ENCODE measurements at places on chromosomes 2 and 18.
A peak's percentile ranks its signal among the peaks of the same experiment; 100 is the strongest.

DNA sequence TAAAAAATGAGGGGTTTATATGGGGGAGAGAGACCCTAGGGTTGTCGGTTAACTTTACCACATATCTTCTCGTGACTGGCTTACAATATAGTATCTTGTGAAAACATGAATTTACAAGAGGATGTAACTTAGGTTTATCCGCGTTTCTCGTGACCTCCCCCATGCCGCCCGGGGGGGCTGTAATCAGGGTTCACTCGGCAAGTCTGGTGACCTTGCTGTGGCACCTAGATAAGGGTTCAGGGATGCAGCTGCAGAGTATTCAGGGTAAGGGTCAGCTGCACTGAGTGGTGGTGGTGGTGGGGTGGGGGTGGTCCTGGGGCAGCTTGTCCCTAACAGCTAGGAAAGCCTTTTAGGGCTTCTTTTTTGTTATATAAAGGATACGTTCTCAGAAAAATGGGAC lies 112.3 kb downstream of the LYPD1 start:
- no peak for DNase-seq

DNA sequence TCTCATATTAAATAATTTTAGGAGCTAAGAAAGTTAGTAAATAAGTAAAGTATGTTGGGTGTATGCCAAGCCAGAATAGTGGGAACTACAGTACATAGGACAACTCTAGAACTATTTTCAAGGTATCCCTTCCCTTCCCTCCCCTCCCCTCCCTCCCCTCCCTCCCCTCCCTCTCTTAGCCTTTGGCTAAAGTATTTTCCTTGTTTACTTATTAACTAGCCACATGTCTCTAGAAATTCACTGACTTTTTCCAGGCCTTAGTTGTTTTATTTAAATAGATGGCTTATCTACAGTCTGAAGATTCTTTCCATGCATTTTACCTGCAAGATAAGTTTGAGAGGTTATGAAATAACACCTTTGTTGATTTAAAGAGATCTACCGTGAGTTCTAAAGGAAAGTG lies 402.1 kb downstream of the PARD3B start:
- no peak for DNase-seq

- DNase-seq: no peak
Measured at GRCh38 chr2:84417453-84418145, 41.5 kb downstream of the SUCLG1 start.

- DNase-seq: no peak
Measured at GRCh38 chr18:62490967-62491695, 31.7 kb upstream of the ZCCHC2 start.

- no peak for DNase-seq
Measured at GRCh38 chr2:16202266-16203020, 262.1 kb downstream of the MYCN start.

- no peak for DNase-seq
Measured at GRCh38 chr18:572091-572830, 7.9 kb upstream of the CETN1 start.

DNA sequence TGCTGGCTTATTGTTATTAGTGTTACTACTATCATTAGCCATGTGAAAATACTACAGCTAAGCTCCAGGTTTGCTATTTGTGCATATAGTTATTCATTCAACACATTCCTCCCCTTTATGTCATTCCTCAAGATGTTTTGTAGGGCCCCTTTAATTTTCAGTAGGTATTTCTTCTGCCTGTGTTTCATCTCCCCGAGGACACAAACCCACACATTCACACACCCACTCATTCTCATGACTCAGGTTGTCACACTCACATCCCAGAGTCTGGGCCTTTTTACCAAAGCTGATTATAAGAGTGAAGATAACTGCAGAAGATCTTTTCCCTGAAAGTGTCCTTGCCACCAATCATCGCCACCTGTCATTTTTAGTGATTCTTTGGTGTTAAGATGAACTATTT lies 68.6 kb upstream of the SPOPL start:
- DNase-seq: no peak

DNA sequence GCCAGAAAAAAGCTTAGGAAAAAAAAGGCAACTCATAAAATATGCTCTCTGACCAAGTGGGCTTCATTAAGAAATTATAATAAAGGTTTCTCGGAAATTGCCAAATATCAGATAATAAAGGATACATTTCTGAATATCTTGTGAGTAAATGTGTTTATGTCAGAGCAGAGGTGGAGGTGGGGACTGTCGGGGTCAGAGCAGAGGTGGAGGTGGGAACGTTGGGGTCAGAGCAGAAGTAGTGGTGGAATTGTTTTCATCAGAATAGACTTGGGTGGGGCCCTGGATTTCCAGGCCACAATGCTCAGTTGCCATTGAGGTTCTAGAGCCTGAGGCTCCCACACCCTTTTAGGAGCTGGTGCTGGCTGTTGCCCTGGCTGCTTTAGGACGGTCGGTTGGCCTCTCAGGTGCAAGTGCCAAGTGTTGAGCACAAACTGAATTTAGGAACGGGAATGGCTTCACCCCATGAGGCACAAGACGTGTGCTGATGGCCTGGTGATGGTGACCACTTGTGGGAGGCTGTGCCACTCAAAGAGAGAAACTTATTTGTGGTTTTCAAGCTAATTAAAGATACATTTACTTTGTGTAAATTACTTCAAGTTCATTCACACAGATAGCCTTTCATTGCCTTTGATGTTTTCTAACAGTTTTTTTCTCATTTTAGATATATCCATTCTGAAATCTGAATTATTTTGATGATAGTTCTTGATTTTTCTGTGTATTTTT lies 131.5 kb downstream of the ATP9B start:
- DNase-seq: peak; percentile 69

DNA sequence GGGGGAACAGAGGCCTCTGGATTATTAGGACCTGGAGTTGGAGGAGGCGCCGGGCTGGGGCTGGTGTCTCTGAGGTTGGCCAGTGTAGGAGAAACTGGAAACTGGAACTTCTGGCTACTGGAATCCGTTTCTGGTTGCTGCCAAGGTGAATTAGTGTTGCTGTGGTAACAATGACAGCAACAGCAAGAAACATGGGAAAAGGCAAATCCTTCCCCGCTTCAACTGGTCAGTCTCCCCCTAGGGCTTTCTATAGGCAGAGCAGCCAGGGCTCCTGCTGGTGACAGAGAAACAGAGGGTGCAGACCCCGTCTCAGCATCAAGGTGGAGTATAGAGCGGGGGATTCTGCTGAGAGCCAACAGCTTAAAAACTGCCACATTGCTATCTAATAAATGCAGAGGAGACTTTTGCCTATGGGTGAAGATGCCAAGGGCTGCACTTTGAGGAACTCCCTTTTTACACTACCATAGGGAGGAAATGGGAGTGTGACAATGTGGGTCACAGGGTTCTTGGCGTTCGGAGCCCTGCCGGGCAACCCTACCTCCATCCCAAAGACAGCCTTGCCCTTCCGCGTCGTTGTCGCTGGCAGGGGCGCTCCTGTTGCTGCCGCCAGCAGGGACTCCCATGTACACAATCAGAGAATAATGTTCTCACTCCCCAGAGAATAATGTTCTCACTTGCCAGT lies 81.4 kb upstream of the CABLES1 start:
- DNase-seq: no peak

- DNase-seq: no peak
Measured at GRCh38 chr2:158575051-158575635, 118.4 kb downstream of the PKP4 start.

DNA sequence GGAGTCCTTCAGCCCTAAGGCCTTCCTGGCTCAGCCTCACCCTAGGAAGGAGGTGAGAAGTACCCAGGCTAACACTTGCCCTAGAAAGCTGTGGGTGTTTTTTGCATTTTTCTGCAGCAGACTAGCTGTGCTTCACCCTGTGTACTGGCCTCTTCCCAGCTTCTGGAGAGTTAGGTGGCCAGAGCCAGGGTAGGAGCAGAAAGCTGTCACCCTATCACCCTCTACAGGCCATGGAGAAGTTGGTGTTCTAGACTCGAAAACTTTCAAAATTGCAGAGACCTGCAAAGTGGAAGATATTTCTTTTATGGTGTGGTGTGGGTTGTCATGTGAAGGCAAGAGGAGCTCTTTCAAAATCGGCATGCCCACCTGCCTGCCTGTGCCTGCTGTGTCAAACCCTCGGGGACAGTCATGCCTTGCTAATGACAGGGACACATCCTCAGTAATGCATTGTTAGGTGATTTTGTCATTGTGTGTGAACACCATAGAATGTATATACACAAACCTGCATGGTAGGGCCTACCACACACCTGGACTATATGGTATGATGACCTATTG lies 29.8 kb downstream of the EHD3 start:
- DNase-seq: no peak

GRCh38 chr2:60861736-60862135 lies 19.6 kb upstream of the REL start:
- no peak for DNase-seq

GRCh38 chr18:76274468-76275289 lies 220.4 kb downstream of the ZNF516 start:
- no peak for DNase-seq

DNA sequence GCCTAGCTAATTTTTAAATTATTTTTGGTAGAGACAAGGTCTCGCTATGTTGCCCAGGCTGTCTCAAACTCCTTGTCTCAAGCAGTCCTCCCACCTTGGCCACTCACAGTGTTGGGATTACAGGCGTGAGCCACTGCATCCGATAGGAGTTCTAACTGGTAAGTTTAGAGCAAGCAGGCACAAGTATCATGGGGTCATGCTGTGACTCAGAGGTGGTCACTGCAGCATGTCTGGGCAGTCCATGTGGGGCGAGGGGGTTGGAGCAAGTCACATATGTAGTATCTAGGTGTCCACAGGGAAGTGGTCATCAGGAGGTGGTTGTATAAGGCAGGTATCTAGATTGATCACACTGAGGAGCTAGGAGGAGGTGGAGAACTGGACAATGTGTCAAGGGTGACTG lies 22.7 kb upstream of the STARD7 start:
- DNase-seq: no peak

GRCh38 chr2:120291401-120292311 lies 39.0 kb downstream of the RALB start:
- no peak for DNase-seq

GRCh38 chr2:19683556-19683955 lies 218.2 kb downstream of the TTC32 start:
- no peak for DNase-seq

DNA sequence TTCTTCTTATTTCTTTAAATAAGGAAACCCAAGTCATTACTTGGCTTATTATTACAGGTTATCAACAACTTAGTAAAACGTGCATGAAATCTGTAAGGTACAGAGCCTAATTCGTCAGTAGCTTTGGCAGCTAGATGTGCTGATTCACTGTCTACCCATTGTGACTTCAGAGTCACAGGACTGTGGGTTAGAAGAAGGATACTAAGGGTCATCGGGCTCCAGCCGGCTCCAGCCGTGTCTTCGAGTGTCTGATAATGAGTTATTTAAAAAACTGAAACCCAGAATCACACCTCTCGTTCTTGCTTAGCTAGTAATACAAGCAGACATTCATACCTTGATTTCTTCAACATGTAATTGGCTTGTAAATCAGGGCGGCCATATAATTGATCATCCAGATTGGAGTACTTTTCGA lies 170.5 kb downstream of the FMNL2 start:
- DNase-seq: no peak

- no peak for DNase-seq
Measured at GRCh38 chr2:101125808-101126207, 25.4 kb downstream of the TBC1D8 start.

DNA sequence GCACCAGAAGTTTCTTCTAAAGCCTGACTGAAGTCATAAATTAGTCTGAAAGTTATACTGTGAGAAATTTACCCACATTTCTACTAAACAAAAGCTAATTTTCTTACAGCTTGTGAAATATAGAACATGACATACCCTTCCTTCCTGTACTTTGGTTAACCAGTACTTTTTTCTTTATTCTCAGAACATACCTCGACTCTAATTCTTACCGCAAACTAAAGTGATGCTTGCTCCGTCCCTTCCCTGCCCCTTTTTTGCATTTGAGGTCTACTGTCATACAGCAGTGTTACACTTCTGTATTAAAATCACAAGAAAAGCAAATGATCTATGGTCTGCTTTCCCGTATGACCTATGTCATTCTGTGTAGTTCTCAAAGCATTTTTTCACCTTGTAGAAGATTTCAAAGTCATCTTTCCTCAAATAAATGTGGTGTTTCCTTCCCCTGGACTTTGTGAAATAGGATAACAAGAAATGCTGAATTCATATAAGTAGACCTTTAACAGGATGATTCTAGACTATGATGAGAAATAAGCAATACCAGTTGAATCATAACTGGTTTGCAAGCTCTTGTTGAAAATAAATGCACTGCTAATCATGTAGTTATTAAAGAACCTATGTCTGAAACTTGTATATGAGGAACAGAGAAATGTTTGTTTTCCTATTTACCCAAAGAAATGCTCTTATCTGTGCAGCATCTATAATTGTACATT lies 30.4 kb downstream of the CYTIP start:
- no peak for DNase-seq

DNA sequence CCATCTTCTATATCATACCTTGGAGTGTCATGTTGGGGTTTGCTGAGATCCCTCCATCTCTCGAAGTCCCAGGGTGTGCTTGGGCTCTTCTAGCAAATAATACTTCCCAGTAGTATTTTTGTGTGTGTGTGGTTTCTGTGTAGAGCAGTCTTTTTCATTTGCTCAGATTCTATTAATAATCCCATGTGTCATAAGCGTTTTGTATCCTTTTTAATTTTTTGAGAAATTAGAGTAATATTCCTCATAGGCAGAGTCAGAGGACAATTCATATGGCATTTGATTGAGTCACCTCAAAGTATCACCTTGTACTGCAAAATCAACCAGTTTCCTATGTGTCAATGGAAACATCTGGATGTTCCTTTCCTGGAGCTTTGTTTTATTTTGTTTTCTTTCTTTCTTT lies 37.4 kb upstream of the PPP1R1C start:
- DNase-seq: no peak

- DNase-seq: no peak
Measured at GRCh38 chr2:42931818-42932195, 139.4 kb upstream of the HAAO start.

DNA sequence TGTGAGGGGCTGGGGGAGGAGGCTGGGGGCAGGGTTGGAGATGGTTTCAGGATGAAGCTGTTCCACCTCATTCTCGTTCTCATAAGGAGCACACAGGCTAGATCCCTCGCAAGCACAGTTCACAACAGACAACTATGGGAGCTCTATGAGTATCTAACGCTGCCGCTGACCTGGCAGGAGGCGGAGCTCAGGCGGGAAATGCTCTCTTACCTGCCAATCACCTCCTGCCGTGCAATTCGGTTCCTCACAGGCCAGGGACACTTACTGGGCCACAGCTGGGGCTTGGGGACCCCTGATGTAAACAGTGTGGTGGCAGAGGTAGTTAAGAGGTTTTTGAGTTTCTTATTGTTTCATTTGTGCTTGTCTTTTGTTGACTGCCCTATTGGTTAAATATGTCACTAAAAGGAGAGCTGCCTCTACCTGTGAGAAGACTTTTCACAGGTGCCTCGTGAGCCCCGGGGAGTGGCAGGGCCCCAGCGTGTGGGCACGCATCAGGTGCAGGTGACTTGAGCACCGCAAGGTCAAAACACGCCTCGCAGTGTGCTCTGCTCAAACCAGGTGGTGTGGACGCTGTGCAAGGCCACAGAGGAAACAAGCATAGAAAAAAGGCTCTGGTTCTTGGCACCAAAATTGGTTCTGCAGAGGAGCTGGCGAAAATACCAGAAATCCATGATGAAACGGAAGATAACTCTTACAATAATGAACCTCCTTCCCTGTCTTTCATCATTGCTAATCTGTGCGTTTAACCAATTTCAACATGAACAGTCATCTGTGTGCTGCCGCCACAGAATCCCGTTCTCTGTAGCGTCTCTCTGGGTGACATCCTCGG lies 10.2 kb downstream of the MLPH start:
- DNase-seq: peak; percentile 51

Data from sciatic nerve (tissue), 2 donors.